Activated gamma-delta T cell treated with Interleukin-2 at 50 U/mL for 16 hours (primary cell): ENCODE measurements at places on chromosomes 7 and 10.

- DNase-seq, result no peak
Measured at GRCh38 chr7:18808026-18808425, 309.4 kb downstream of the TWIST1 start.

DNA sequence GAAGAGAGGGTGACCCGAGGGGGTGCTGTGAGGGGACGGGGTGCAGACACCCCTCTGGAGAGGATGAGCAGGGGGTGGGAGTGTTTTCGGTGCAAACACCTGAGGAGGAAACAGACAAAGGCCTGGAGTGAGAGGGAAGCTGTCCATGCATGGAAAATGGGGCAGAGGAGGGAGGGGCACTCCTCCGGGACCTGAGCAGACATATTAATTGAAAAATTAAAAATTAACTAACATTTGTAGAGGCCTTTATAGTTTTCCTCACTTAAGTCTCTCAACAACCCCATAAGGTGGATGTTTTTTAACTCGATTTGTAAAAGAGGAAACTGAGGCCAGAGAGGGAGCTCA is 1.2 kb downstream of the VPS37D start:
- no peak for DNase-seq

DNA sequence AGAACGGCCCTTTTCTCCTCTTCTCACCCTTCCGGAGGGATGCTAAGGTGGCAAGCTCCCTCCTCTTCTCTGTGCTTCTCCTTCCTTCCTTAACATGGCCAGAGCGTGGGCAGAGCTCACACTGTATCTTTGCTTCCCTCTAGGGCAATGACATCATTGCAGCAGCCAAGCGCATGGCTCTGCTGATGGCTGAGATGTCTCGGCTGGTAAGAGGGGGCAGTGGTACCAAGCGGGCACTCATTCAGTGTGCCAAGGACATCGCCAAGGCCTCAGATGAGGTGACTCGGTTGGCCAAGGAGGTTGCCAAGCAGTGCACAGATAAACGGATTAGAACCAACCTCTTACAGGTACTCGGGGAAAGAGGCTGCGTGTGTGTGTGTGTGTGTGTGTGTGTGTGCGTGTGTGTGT is 36.6 kb downstream of the AP3M1 start:
- no peak for DNase-seq

DNA sequence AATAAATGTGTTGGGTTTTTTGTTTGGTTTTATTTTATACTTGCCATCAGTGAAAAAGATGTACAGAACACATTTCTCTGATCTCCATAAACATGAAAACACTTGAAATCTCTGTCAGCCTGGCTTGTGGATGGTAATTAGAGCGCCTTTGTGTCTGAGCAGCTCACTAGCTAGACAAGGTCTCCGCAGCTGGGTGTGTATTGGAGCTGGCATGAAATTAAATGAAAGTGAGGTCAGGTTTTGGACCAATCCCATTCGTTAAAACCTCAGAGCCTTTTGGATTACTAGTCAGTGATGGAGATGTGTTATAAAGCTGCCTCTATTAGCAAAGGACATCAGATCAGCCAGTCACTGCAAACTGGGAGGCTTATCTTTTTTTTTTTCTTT is 2.7 kb downstream of the FRAT1 start:
- no peak for DNase-seq

- DNase-seq, result no peak
Measured at GRCh38 chr7:88398459-88398858, 91.8 kb upstream of the STEAP4 start.

GRCh38 chr10:69904533-69904932 is 102.8 kb downstream of the COL13A1 start:
- DNase-seq, result no peak

- DNase-seq, result no peak
Measured at GRCh38 chr10:28331841-28332240, 29.0 kb upstream of the MPP7 start.

DNA sequence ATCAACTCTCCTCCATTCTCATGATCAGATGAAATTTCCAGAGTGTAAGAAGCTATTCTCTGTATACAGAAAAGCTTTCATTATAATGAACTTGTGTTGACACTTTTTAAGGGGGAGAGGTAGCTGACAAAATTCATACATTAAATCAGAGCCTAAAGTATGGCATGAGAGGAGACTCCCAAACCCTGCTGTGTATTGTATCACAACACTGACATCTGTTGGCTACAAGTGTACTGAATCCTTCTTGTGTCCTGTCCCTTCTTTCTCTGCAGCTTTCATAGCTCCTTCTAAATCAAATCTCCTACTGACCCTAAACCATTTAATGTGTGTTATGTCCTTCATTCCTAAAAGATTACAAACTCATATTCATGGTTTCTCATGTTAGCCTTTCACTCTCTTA is 70.9 kb downstream of the GCC1 start:
- no peak for DNase-seq

DNA sequence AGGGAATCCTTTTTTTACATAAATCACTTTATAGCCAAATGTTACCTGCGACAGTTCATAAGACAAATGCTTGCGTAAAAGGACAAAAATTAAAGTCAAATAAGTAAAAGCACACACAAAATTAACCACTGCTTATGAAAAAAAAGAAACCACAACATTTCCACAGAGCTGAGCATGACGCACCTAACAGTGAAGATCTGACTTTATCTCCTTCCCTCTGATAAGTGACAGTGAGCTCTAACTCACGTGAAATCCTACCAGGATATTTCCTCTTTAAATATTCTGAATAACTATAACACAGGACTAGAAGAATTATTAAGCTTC is 225.5 kb downstream of the SFMBT2 start:
- no peak for DNase-seq

GRCh38 chr7:155921804-155922066 is 109.5 kb upstream of the SHH start:
- no peak for DNase-seq
